ENCODE measurements at places on chromosomes 13 and 19.

- no peak for DNase-seq
Measured at GRCh38 chr13:27967203-27967735, 1.8 kb downstream of the CDX2 start.

GRCh38 chr13:35768073-35768472 is 291.6 kb upstream of the MAB21L1 start:
- DNase-seq, result no peak

DNA sequence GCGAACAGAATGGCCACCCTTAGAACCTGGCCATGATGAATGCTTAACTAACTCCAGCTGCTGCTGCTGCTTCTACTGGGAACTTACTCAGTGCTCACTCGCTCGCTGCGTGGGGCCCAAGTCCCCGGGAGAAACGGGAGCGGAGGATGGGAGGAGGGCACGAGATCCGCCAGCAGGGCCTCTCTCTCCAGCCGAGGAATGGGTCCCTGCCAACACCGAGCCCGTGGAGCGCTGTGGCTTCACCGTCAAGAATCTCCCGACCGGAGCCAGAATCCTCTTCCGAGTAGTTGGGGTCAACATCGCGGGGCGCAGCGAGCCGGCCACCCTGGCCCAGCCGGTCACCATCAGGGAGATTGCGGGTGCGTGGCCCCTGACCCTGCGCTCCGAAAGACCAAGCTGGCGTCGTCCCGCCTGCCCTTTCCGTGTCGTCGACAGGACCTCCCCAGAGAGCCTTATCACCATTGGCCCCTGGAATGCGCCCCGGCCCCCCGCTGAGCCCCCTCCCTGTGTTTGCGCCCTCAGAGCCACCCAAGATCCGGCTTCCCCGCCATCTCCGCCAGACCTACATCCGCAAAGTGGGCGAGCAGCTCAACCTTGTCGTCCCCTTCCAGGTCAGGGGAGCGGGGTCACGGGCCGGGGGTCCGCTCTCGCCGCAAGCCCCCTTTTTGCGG is 17.8 kb upstream of the EMC10 start:
- DNase-seq, result no peak

DNA sequence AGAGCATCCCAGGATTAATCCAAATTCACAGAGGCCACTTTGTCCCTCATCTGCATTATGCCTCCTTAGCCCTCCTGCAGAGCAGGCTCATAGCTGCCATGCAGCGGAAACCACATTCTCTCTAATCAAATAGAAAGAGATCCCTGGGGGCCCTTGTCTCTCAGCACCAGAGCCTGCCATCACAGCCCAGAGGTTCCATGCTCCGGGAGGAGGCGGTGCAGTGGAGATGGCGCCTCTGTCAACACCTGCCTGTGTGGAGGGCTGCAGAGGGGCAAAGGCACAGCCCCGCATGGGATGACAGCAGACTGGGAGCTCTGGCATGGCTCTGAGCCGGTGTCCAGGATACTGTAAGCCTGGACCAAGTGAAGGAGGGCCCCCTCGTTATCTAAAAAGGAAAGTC is 111.3 kb downstream of the SLC7A1 start:
- DNase-seq, result no peak

- no peak for DNase-seq
Measured at GRCh38 chr13:112545856-112546255, 42.1 kb downstream of the TUBGCP3 start.

- DNase-seq, result no peak
Measured at GRCh38 chr13:96771486-96772367, 222.5 kb downstream of the OXGR1 start.

DNA sequence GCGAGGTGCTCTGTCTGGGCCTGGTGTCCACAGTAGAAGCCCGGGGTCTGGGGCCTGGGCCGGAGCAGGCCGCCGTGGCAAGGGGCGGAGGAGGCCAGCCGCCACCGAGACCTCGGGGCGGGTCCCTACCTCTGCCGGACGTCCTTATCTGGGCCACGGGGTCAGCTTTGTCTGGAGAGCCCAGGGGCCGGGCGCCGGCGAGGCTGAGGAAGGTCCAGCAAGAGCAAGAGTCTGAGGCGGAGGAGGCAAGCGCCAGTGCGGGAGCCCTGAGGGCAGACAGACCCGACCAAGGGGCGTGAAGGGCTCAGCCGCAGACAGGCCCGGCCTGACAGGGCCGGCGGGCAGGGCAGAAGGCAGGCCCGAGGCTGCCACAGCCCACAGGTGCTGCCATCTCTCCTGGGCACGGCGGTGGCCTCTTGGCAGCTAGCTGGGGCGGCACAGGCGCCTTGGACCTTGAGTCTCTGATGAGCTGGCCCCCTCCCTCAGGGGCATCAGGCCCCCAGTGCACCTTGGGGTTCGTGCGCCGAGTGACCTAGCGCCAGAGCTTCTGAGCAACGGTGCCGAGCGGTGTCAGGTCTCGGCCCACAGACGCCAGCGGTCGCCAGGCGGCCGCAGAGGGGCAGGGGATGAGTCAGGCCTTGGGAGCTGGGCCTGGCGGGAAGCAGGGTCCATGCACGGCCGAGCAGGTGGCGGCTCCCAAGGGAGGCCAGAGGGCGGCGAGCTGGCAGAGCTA is 19.1 kb upstream of the AKAP8 start:
- DNase-seq, result no peak

DNA sequence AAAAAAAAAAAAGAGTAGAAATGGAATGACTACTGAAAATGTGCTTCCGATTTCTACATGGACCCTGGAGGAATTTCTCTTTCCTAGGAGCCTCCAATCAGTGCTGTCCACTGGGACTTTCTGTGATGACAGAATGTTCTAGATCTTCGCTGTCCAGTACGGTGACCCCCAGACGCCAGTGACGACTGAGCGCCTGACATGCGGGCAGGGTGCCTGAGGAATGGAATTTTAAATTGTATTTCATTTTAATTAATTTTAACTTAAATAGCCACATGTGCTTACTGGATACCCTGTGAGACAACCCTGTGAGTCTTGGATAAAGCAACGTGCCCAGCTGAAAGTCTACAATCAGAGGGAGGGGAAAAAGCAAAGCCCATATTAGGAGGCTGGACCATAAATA is 4.1 kb upstream of the TLE6 start:
- DNase-seq, result no peak

All from CD4-positive, CD25-positive, alpha-beta regulatory T cell (primary cell).